K562 (cell line): ENCODE measurements at places on chromosomes 4 and X. TPM values are rescaled to one million over a fixed set of nuclear protein-coding genes. Genes with fewer than 3 reads are reported as not detected.

GRCh38 chr4:26509681-26510333 is 19.5 kb upstream of the CCKAR start:
- no peak for DNase-seq

LNX1 gene
- total RNA-seq: 2.5 and 2.8 TPM in 2 replicates

DNA sequence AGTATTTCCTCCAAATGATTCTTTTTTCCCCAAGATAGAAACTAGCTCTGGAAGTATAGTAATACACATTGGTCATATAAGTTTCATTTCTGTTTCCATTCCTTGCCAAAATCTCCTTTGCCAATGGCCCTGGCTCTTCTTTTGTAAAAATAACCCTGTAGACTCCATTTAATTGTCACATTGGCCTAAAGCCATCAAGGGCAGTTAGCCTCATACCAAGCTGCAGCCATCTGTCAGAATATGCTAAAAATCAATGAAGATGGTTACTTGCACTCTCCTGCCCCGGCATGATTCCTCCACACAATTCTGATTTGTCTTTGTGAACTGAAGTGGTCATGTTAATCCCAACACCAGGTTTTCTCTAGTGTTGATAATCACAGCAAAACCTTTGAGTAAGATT is 380.5 kb downstream of the SH2D1A start:
- no peak for DNase-seq

DNA sequence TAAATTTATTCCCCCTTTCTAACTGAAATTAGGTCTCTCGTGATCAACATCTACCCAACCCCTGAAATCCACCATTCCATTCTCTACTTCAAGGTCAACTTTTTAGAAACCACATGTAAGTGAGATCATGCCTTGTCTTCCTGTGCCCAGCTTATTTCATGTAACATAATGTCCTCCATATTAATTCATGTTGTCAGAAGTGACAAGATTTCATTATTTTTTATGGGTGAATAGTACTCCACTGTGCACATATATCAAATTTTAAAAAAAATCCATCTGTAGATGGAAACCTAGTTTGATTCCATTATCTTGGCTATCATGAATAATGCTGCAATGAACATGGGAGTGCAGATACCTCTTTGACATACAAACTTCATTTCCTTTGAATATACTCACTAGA is 1.5 kb downstream of the PPID start:
- no peak for DNase-seq

DNA sequence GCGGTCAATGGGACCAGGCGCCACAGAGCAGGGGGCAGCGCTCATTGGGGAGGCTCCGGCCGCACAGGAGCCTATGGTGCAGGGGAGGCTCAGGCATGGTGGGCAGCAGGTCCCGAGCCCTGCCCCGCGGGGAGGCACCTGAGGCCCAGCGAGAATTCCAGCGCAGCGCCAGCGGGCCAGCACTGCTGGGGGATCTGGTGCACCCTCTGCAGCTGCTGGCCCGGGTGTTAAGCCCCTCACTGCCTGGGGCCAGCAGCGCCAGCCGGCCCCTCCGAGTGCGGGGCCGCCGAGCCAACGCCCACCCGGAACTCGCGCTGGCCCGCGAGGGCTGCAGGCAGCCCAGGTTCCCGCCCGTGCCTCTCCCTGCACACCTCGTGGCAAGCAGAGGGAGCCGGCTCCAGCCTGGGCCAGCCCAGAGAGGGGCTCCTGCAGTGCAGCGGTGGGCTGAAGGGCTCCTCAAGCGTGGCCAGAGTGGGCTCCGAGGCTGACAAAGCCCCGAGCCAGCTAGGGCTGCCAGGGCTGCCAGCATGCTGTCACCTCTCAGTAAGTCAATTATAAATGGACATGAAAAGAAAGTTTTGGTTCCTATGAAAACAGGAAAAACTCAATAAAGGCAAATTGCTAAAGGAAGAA is 14.5 kb downstream of the FAM184B start:
- no peak for DNase-seq

CTAG1A gene
- total RNA-seq: not detected in 2 replicates

DNA sequence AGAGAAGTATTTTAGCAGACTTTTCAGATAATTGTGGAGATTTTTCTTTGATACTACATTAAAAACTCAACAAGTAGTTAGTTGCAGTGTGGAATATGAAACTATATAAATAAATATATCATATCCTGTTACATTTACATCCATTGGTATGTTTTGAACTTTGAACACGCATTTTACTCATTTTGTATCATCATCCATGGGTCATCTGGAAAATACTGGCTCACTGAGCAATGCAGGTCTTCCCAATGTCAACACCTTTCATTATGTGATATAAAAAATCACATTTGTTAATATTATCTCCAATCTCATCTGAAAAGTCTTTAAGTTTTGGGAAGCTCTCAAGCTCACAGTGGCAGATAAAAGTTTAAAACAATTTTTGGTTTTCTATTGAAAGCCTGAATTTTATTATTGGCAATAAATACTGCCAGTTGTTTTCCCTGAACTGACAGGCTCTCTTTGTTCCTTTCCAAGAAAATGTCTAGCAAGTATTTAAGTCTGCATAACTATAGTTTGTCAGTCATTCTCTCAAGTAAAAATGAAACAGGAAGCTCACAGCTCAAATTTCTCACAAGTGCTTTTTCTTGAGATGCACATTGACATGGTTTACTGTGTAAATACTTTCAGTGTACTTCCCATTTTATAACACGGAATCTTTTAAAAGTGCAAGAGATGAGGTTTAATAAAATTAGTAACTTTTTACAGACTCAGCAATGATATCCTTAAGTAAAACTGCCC is 183.5 kb upstream of the GPC4 start:
- no peak for DNase-seq

- DNase-seq: no peak
Measured at GRCh38 chr4:42562016-42562415, 94.9 kb downstream of the ATP8A1 start.

DNA sequence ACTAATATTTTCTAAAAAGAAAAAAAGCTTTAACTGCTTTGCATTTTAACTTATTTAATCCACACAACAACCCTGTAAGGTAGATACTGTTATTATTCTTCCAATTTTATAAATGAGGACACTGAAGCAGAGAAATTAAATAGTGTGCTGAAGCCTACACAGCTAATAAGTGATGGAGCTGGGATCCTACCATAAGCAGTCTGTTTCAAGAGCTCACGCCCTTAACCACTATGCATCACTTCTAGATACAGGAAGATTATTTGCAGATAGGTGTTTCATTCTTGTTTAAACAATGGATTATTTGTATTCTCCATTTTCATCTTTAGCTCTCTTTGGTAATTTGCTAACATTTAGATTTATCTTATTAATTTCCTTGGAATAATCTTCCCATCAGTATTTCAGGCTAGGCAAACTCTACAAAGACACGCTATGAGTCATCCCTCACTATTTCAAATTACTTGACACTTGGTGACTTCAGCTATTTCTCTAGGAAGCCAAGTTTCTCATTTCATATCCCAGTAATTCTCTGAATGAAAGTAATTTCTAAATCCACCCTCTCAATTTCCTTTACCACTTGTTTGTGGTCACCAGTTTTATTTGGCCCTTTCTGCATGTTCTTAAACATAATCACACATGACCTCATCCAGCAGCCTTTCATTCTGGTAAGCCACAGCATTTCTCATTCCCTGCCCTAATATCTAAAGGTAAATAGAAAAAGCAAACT is 67.3 kb downstream of the ASB9 start:
- no peak for DNase-seq

DNA sequence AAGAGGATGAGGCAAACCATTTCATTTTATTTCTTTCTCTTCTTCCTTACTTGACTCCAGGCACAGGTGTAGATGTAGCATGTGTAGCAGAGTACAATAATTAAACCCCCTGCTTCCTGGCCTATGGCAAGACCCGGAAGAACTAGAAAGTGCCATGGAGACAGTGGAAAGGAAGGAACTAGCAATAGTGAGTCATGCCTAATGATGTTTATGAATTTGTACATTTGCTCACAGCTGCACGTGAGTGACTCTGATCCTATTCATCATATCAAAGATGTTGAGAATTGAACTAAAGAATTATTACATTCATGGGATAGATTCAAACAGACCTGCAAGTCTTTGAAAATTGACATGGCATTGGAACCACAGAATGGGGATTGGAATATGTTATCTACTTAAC is 2233.9 kb upstream of the TENM3 start:
- no peak for DNase-seq

- DNase-seq: no peak
Measured at GRCh38 chr4:51894059-51894645, 51.2 kb downstream of the DCUN1D4 start.

DNA sequence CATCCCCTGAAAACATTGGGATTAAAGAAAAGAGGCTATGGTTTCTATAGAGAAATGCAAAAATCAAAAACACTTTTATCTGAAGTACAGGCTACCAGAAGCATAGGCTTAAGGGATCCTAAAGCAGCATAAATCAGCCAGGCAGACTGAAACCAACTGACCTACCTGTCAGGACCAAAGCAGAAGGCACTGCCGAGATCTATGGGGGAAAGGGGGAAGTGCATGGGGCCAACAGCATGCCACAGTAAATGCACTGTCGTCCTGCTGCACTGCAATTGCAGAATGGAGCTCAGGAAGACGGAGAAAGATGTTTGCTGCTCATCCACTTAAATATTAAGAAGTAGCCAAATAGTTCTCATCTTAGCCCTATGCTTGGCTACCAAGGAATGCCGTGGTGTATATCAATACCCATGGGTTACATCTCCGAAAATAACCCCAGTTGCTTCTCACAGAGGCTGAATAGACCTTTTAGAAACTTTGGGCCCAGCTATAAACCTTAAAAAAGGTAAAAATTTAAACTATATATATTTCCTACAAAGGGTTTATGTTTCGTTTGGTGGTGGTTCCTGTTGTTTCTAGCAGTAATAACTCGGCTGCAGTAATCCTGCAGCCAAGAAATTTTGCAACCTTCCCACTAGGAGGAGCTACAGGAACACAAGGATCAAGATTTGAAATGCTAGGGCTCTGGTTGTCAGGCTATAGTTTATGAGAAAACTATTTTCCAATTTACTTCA is 312.2 kb upstream of the DIAPH2 start:
- DNase-seq: no peak

PLP1 gene
- not detected in 2 replicates for total RNA-seq

- DNase-seq: no peak
Measured at GRCh38 chrX:76915836-76916235, 488.3 kb downstream of the MAGEE1 start.

PPP2R2C gene
- 0.04 TPM in 1 of 2 replicates, not detected in the other for total RNA-seq

FRMD7 gene
- not detected in 2 replicates for total RNA-seq

SYNPO2 gene
- total RNA-seq: 0.13 and 0.18 TPM in 2 replicates

DNA sequence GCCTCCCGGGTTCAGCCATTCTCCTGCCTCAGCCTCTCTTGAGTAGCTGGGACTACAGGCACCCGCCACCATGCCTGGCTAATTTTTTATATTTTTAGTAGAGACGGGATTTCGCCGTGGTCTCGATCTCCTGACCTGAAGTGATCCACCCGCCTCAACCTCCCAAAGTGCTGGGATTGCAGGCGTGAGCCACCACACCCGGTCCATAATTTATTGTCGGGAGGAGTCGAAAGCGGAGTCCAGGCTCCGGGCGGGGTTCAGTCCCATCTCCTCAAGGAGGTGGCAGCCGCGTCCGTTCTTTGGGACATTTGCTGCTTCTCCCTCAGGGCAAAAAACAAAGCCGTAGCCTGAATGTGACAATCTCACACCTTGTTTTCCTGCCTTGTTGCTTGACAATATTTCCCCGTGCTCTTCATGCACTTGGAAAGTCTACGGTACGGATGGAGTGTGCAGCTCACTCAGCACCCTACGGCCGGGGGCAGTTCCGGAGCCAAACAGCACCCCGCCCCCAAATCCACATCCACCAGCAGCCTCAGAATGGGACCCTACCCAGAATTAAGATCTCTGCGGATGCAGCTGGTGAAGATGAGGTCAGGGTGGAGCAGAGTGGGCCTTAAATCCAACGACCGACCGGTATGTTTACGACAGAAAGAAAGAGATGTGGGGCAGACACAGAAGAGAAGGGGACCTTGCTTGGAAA is 9.6 kb downstream of the GTPBP6 start:
- no peak for DNase-seq

MAMLD1 gene
- total RNA-seq: 0.18 TPM in 1 of 2 replicates, not detected in the other
